ENCODE measurements at places on chromosomes 3 and 15.

- no peak for DNase-seq
Observed at GRCh38 chr3:72894976-72895552, 7.2 kb downstream of the GXYLT2 start.

- DNase-seq: no peak
Observed at GRCh38 chr3:66107855-66108254, 69.1 kb upstream of the MAGI1 start.

- DNase-seq: no peak
Observed at GRCh38 chr15:52349052-52349700, 53.6 kb upstream of the MYO5C start.

- peak; percentile 19 for DNase-seq
Observed at GRCh38 chr15:101025896-101026631, 106.9 kb downstream of the LRRK1 start.

All from H9 (cell line).